GM12891 (cell line): ENCODE measurements at places on chromosomes 3 and 15.
A peak's percentile ranks its signal among the peaks of the same experiment; 100 is the strongest.

DNA sequence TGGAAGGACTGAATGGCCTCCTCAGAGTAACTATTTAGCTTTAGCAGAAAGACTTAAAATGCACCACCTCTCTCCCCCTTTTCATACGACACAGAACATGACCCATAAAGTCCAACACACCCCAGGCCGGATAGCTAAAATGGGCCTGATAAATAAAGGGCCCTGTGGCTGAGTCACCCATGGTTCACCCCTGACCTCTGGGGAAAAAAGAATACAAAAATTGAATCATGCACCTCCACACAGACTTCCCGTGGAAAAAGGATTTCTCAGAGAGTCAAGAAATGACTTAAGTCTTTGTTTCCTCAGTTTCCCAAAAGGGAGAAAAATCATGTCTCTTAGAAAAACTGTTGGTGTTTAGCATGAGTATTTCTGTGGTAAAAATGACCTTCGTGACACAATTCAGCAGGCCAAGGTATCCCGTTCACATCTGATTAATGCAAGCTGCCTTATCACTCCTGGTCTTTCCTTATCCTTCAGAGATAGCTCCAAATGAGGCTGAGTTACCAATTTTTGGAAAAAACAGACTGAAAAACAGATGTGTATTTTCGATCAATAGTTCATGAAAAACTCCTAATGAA is 34.0 kb upstream of the ARHGEF3 start:
- DNase-seq = no peak

DNA sequence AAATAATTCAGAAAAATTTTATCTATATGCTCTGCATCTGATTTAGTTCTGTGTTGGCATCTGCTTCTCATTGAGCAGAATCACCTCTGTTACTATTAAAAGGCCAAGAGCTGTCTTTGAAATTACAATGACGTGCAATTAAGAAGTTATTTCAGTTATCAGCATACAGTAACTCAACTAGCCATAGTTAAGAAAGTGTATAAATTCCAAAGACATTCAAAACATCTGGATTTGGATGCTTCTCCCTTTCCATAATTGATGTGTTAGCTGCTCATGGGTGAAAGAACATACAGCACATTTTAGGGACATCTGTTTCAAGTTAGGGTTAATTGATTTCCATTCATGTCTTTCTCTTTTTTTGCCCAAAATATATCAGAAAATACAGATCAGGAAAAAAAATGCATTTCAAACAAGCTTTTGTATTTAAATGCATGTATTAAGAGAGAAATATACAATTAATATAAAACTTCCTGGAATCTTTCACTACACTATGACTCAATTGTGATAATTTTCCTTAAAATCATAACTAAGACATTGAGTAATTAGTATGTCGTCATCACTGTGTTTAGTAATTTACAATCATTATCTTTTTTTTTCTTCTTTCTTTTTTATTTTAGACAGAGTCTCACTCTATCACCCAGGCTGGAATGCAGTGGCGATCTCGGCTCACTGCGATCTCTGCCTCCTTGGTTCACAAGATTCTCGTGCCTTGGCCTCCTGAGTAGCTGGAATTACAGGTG is 82.7 kb upstream of the MBNL1 start:
- no peak for DNase-seq

GRCh38 chr15:77508541-77509243 is 88.0 kb downstream of the HMG20A start:
- DNase-seq = no peak

GRCh38 chr3:84108442-84108971 is 850.3 kb upstream of the CADM2 start:
- DNase-seq = no peak

DNA sequence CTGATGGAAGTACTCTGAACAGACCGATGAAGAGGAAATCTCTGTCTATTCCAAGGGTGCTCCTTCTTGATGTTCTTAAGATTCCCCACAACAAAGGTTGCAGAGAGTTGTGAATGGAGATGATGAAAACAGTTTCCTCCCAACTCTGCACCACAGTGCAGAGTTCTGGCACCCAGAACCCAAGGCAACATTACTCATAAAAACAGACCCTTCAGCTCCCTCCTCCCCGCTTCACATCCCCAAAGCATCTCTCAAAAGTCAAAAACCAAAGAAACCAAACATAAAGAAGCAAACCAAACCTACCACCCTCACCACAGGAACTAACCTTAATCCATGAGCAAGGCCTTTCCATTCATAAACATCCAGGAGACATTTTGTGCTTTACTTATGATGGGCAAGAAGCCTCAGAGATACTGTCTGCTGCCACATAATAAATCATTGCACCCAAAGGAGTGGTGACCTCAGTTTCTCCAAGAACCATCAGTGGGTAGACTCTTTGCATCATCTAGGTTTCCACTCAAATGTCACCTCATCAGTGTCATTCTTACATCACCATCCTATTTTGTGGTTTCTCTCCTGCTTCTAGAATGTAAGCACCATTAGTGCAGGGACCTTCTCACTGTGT is 13.2 kb downstream of the PCOLCE2 start:
- no peak for DNase-seq

DNA sequence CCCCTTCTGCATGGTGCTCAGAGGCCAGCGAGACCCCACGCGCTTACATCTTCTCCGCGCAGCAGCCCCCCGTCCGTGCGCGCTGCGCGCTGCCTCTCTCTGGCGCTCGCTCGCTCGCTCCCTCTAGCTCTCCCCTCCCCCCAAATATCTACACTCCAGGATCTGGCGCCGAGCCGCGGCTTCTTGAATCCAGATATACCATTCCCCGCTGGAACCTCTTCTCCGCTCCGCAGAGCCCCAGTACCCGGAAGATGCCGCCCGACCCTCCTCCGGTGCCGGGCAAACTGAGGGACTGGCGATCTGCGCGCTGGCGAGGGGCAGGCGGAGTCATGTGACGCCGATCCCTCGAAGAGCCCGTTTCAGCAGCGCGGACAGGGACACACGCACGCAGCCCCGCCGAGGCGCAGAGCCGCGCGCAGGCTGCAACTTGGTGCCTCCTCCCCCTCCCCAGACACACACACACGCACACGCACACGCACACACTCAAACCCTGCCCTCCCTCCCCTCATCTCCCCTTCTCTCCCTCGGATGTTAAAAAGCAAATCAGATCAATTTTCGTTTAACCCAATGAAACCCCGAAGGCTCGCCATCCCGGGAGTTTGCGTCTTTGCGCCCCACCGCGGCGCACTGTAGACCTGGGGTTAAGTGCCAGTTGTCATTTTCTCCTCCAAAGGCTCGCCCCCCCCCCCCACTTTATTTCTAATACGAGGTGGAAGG is at the start of gene RASGRF1:
Gene RASGRF1, minus strand, starts transcription at position 294 of the 717 bp plus-strand sequence. Its CDS starts 282 bp downstream, at position 12.
- no peak for DNase-seq

- peak; percentile 62 for DNase-seq
Measured at GRCh38 chr3:113606539-113607218, 74.3 kb downstream of the SIDT1 start.

GRCh38 chr15:66287461-66288057 is 5.8 kb upstream of the DIS3L start:
- no peak for DNase-seq

- DNase-seq = no peak
Measured at GRCh38 chr3:143978263-143978631, 6.6 kb downstream of the DIPK2A start.

DNA sequence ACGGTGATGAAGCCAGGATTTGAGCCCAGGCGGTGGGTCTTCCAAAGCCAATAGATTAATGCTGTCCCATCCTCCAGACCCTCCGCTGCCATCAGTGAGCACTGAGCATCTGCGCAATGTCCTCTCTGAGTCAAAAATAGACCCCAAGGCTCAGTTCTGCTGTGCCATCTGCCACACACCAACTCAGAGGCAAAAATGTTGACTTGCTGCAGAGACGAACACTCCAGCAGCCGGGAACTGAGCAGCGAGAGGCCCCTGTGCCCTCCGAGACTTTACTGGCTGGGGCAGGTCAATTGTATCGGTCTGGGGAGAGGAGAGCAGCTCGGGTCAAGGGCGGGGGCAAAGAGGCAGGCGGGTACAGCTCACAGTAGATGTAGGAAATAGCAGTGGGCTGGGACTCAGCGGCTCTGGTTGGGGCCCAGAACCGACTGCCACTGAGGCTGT is 41.5 kb upstream of the ATP2B2 start:
- no peak for DNase-seq

- no peak for DNase-seq
Measured at GRCh38 chr3:160698599-160699195, 21.7 kb downstream of the ARL14 start.

DNA sequence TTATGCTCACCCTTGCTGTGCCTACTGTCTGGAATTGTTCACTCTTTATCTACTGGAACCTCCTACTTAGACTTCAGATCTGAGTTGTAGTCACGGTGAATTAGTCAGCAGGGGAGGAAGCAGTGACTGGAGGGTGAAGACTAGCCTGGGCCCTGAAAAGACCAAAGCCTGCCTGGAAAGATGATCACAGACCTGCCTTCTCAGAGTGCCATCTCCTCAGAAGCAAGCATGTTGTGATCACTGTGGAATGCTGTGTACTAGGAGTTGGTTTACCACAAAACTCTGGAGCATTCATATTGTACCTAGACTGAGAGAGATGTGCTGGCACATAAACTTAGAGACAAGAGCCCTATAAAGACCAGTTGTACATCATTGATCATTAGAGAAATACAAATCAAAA is 100.7 kb upstream of the SCN10A start:
- no peak for DNase-seq

GRCh38 chr3:133374708-133375402 is 25.0 kb upstream of the BFSP2 start:
- DNase-seq = no peak

- DNase-seq = no peak
Measured at GRCh38 chr15:60442763-60443162, 36.2 kb downstream of the ICE2 start.

DNA sequence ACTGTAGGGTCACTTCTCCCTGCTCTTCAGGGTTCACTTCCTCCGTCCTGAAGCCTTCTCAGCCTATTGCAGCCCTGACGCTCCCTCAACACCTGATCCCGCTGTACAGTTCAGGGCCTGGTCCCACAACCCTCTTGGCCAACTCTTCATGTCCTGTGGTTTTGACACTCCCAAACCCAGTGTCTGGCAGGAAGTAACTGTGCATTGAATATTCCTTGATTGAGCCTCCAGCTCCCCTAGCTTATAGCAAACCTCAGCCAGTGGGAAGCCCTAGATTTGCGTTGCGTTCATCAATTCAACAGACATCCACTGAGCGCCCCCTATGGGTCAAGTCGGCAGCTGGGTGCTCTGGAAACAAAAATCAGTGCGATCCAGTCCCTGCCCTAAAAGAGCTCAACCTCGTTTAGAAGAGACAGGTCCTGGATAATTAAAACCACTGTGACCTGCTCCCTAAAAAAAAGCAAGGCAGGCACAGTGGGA is 13.5 kb downstream of the UBAP1L start:
- DNase-seq = peak; percentile 63
